Stimulated activated CD8-positive, alpha-beta memory T cell treated with anti-CD3 and anti-CD28 coated beads, Interleukin-7, amount 100 ng/mL, for 1 hour (primary cell): ENCODE measurements at places on chromosomes 3 and 15.

- no peak for DNase-seq
Observed at GRCh38 chr15:24067733-24068501, 380.8 kb upstream of the NDN start.

DNA sequence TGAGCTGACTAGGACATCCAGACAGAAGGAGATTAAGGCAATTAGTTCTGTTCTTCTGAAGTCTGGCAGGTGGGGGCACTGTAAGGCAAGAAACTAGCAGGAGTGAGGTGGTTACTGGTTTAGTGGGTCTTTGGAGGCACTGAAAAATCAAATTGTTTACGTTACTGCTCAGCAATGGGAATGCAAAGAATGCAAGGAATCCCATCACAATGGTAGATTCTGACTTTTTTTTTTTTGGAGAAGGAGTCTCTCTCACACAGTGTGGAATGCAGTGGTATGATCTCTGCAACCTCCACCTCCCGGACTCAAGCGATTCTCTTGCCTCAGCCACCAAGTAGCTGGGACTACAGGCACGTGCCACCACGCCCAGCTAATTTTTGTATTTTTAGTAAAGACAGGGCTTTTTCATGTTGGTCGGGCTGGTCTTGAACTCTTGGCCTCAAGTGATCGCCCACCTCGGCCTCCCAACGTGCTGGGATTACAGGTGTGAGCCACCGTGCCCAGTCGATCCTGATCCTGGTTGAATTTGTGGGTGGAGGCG is 16.4 kb downstream of the FAM107A start:
- no peak for DNase-seq

DNA sequence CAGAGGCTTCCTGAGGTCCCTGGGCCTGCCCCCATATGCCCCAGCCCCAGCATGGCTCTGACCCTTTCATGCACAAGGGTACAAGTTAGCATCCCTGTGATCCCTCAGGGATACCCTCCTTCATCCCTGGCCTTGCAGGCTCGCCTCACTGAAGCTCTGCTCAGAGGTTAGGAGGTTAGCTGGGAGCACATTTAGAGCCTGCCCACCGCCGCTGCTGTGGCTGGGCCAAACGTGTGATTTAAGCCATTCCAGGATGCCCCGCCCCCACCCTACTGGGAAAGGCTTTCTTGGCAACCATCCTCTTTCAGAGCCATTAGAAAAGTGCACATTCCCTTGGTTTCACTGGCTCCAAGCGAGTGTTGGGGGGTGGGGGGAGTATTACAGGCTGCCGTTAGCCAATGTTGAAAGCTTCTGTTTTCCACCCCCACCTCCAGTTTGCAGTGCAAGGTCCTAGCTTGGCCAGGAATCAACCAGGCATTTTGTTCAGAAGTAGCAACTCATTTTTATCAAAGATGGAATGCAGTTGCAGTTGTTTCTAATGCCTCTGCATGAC is 6.3 kb upstream of the HES1 start:
- no peak for DNase-seq

DNA sequence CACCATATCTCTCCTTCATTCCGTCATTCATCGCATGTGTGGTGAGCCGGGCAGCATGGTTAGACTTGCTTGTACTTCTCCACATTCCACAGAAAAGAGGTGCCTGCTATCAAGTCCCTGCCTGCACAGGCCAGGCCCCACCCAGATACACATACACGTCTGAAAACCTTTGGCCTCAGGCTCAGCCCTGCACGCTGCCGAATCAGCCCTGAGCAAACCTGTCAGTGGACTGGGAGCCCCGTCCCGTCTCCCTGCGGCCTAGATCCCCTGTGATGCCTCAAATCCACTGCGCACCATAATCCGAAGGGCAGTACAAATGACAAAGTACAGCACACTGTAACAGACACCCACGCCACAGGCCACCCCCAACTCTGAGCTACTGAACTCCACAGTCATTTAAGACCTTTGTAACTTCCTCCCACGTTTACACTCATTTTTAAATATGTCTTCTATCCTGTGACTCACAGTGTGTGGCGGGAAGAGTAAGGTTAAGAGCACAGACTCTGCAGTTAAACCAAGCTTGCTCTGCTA is 67.1 kb downstream of the MB21D2 start:
- no peak for DNase-seq

- no peak for DNase-seq
Observed at GRCh38 chr3:119571688-119572087, 7.6 kb upstream of the ADPRH start.
